Lower lobe of right lung (tissue), 2 donors: ENCODE measurements at places on chromosomes 4 and X.
A peak's percentile ranks its signal among the peaks of the same experiment; 100 is the strongest.

GRCh38 chrX:46376246-46376885, 168.9 kb downstream of the ZNF674 start:
- no peak for DNase-seq
- H3K36me3 ChIP-seq = no peaks in the 10 kb centered on the region
- H3K27ac ChIP-seq = no peak overlapping the region
- no peaks in the 10 kb centered on the region for H3K4me1 ChIP-seq
- H3K4me3 ChIP-seq = no peak overlapping the region

DNA sequence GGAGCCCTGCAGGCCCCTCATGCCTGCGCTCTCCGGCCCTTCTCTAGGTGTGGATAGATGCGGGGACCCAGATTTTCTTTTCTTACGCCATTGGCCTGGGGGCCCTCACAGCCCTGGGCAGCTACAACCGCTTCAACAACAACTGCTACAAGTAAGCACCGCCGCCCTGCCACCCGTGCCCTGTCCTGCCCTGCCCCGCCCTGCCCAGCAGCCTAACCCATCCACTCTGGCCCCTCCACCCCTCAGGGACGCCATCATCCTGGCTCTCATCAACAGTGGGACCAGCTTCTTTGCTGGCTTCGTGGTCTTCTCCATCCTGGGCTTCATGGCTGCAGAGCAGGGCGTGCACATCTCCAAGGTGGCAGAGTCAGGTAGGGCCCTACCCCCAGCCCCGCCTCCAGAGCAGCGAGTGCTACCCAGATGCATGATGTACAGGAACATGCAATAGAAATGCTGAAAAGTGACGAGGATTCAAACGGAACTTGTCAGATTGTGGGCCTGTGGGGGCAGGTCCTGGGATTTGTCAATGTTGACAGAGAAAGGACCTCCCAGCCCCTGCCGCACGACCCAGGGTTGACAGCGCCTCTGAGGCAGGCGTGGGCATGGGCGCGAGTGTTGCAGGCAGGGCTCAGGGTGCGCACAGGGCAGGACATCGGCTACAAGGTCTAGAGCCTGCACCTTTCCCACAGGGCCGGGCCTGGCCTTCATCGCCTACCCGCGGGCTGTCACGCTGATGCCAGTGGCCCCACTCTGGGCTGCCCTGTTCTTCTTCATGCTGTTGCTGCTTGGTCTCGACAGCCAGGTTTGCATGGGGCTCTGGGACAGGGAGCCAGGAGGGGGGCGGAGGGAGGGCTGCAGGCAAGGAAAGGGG, 5.7 kb downstream of the SLC6A8 start:
- no peaks in the 10 kb centered on the region for H3K36me3 ChIP-seq
- no peak for DNase-seq

GRCh38 chr4:62402088-62402806, 1202.1 kb downstream of the ADGRL3 start:
- no peak for DNase-seq
- no peak overlapping the region for H3K27ac ChIP-seq
- no peak overlapping the region for H3K4me3 ChIP-seq
- no peaks in the 10 kb centered on the region for H3K4me1 ChIP-seq
- no peaks in the 10 kb centered on the region for H3K27me3 ChIP-seq

- H3K27me3 ChIP-seq = no peaks in the 10 kb centered on the region
- H3K36me3 ChIP-seq = no peaks in the 10 kb centered on the region
- H3K4me3 ChIP-seq = no peak overlapping the region
- no peaks in the 10 kb centered on the region for H3K4me1 ChIP-seq
These were observed 47.0 kb downstream of the ANXA10 start for GRCh38 chr4:168139336-168139735.

- peak overlapping the region; percentile 14 for H3K27ac ChIP-seq
- H3K4me3 ChIP-seq = no peak overlapping the region
- H3K4me1 ChIP-seq = peaks cover 30% of the 10 kb centered on the region
These were observed 132.9 kb downstream of the STIM2 start for GRCh38 chr4:26993539-26993938.

DNA sequence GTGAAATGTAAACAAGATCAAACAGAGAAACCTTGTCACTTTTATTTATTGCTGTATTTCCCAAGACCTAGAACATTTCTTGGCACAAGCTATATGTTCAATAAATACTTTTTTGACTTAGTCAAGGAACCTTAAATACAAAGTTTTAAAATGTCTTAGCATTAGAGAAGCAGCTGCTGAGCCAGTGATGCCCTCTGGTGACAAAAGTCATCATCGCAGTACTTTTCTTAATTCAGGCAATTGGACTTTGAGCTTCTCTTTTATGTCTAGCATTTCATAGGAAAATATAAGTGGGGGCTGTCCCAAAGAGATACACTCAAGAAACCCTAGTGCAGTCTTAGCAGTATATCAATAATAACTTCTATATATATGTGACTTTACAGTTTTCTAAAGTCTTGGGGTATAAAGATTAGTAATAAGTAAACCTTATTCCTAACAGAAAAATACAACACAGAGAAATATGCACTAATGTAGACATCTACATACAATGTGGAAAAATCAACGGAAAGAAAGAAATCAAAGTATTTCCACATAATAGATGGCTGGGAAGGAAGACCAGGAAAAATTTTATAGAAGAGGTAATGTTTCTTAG, 118.4 kb downstream of the DTHD1 start:
- H3K36me3 ChIP-seq = no peaks in the 10 kb centered on the region
- no peaks in the 10 kb centered on the region for H3K4me1 ChIP-seq
- H3K27me3 ChIP-seq = no peaks in the 10 kb centered on the region
- no peak overlapping the region for H3K4me3 ChIP-seq
- no peak for DNase-seq

- DNase-seq = no peak
- no peaks in the 10 kb centered on the region for H3K36me3 ChIP-seq
- H3K4me3 ChIP-seq = no peak overlapping the region
- no peaks in the 10 kb centered on the region for H3K4me1 ChIP-seq
These were observed 39.2 kb upstream of the UGT2B7 start for GRCh38 chr4:69056921-69057550.

GRCh38 chrX:97402333-97402732, 518.6 kb downstream of the RPA4 start:
- no peak overlapping the region for H3K27ac ChIP-seq
- no peaks in the 10 kb centered on the region for H3K27me3 ChIP-seq
- DNase-seq = no peak
- no peaks in the 10 kb centered on the region for H3K36me3 ChIP-seq

- H3K4me3 ChIP-seq = no peak overlapping the region
- H3K4me1 ChIP-seq = no peaks in the 10 kb centered on the region
- no peaks in the 10 kb centered on the region for H3K36me3 ChIP-seq
- H3K27me3 ChIP-seq = peaks cover 44% of the 10 kb centered on the region
- no peak overlapping the region for H3K27ac ChIP-seq
These were observed 22.9 kb downstream of the ATP5ME start for GRCh38 chr4:650951-651883.

DNA sequence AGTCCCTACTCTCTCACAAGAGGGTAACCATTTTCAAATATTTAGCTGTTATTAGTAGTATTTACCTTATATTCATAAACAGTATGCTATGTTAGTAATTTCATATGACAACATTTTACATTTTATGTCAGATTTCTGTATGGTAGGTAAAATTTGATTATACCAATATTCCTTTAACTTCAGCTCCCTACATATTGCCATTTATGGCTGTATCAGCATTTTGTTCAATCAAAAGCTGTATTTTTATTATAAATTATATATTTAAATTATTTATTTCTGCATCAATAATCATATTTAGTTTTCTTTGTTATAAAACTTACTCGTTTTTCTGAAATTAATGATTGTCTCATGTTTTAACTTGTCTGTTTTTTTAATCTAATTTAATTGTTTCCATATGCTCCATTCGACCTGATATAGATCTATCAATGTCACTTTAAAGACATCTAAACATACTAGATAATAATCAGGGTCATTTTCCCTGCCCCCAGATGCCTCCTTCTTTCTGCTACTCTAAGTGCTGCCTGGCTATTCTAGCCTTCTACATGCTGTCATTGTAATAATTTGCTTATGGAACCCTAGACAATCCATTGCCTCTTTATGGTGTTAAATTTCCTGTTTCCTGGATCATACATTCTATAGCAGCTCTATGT, 1976.7 kb upstream of the ADGRL3 start:
- H3K36me3 ChIP-seq = no peaks in the 10 kb centered on the region
- H3K27me3 ChIP-seq = no peaks in the 10 kb centered on the region
- H3K27ac ChIP-seq = no peak overlapping the region
- no peak for DNase-seq
- no peaks in the 10 kb centered on the region for H3K4me1 ChIP-seq

- no peaks in the 10 kb centered on the region for H3K4me1 ChIP-seq
- H3K27ac ChIP-seq = no peak overlapping the region
- no peak for DNase-seq
- no peaks in the 10 kb centered on the region for H3K36me3 ChIP-seq
- no peak overlapping the region for H3K4me3 ChIP-seq
These were observed 46.2 kb downstream of the PCDH19 start for GRCh38 chrX:100363896-100364295.
